Stimulated activated CD8-positive, alpha-beta memory T cell treated with anti-CD3 and anti-CD28 coated beads, Interleukin-4, amount 100 ng/mL, for 1 hour (primary cell): ENCODE measurements at places on chromosomes 5 and 9.

DNA sequence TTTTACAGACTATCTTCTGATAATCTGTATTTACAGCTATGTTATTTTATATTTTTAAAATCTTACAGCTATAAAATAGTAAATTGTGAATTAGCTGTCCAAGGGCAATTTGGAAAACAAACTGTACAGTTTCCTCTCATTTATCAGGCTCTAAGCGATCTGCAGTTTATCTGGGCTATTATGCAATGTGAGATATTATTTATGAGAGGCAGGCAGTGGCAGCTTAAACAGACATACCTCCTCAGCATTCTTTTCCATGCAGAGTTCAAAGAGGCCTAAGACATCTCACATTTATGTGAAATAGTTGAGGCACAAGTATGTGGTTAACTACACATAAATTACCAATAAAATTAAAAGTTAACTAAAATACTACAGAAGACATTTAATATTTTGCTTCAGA, 10.2 kb downstream of the NIPSNAP3B start:
- no peak for DNase-seq

DNA sequence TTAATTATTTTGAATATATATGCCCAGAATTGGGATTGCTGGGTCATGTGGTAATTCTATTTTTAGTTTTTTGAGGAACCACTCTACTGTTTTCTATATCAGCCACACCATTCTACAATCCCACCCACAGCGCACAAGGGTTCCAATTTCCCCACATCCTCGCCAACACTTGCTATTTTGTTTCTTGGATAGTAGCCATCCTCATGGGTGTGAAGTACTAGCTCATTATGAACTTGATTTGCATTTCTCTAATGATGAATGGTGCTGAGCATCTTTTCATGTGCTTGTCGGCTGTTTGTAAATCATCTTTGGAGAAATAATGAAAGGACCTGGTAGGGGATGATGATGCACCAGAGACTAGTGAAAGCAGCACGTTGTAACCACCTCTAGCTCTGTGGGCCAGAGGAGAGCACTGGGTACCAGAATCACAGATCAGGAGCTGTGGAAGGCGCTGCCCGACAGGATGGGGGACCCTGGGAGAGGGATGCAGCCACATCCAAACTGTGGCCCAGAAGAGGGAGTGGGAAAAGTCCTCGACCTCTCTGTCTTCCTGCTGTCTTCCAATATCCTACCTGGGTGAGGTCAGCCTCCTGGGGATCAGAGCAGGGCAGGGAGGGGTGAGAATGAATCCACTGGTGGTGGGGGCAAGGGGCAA, 155.4 kb downstream of the RGS3 start:
- no peak for DNase-seq

- DNase-seq = no peak
These were observed 46.2 kb downstream of the TSPAN17 start for GRCh38 chr5:176693477-176693851.

DNA sequence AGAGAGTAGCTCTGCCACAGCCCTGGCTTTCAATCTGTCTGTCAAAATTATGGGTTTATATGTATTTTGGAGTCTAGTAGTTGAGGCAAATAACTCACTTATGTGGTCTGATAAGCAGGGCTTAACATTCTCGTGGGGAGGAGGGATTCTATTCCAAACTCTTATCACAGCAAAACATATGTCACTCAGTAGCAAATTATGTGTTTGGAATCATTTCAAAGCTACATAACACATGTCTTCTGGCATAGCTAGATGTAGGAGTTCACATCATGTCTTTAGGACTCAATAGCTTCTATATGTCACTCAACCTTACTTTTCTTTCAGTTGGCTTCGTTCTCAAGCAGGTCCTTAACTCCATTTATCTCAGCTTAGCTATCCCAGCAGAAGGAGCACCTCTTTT, 144.5 kb upstream of the SEMA6A start:
- no peak for DNase-seq

GRCh38 chr5:3736926-3737325, 141.3 kb downstream of the IRX1 start:
- no peak for DNase-seq
